ENCODE measurements at places on chromosomes 5 and 9.

- no peak for DNase-seq
Measured at GRCh38 chr5:140563596-140563995, 802 bp downstream of the APBB3 start.

DNA sequence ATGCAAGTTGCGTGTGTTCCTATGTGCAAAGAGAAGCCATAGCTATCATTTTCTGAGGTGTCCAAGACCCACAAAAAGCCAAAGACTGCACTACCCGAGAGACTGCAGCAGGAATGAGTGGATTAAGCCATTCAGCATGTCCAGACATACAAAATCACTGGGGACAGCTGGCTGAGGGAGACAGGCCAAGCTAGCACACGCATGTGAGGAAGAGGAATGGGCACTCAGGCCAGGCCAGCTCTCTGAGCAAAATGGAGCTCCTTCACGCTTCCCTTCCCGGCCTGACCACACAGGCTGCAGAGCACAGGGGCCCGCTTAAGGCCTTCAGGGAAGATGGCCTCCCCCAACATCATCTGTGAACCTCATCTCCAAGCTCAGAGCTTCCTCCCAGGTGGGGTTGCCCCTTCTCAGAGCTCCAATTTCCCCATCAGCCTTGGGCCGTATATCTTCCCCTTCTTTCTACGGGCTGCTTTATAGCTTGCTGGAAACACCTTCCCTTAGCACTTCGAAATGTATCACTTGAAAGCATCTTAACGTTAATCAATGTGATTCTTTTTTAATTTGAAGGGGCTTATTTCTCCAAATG, 8.4 kb downstream of the DCANP1 start:
- no peak for DNase-seq

GRCh38 chr5:106728208-106728607, 942.5 kb downstream of the EFNA5 start:
- DNase-seq: no peak

GRCh38 chr9:135968601-135969000, 7.4 kb upstream of the UBAC1 start:
- no peak for DNase-seq

- peak; percentile 91 for DNase-seq
Measured at GRCh38 chr9:106956971-106957370, 94.0 kb downstream of the ZNF462 start.

GRCh38 chr5:169754737-169755136, 117.7 kb downstream of the DOCK2 start:
- no peak for DNase-seq

GRCh38 chr9:134162926-134163370, 1.4 kb downstream of the RNU6ATAC start:
- DNase-seq: no peak
